Effector CD8-positive, alpha-beta T cell (primary cell): ENCODE measurements at places on chromosomes 12 and 14.

GRCh38 chr12:58883576-58884334 lies 36.5 kb downstream of the LRIG3 start:
- DNase-seq = no peak

- DNase-seq = no peak
Observed at GRCh38 chr12:48003226-48004052, 837 bp downstream of the COL2A1 start.

- no peak for DNase-seq
Observed at GRCh38 chr14:93090826-93091555, 24.7 kb downstream of the ITPK1 start.

DNA sequence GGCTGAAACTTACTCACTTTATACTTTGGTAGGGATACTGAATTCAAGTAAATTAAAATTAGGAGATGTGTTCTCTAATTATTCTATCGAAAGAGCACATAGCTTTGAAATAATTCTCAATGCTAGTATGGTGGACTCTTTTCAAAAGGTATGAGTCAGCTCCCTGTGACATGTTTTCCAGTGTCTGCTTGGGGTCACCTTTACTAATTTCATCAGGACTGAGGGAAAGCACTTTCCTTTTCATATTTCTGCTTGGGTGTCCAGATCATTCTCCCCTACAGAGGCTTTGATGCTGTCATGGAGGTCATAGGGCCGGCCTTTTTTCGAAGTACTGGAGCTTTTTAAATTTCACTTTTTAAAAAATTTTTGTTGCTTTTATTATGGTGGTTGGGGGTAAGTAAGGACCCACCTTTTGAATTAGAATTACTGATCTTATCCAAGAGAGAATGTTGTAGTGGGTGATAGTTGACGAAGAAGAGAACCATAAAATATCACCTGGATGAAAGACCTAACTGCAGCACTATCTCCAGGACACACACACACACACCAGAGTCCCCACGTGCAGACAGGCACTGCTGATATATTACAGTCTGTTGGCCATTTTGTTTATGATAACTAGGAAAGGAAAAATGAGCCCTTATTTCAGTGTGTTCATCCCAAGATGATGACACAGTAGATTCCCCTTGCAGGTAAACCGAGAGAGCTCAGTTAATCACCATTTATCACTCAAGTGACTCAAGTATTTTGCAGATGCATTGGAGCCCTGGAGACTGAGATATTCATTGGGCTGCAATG lies 558.6 kb downstream of the DIO2 start:
- DNase-seq = no peak

DNA sequence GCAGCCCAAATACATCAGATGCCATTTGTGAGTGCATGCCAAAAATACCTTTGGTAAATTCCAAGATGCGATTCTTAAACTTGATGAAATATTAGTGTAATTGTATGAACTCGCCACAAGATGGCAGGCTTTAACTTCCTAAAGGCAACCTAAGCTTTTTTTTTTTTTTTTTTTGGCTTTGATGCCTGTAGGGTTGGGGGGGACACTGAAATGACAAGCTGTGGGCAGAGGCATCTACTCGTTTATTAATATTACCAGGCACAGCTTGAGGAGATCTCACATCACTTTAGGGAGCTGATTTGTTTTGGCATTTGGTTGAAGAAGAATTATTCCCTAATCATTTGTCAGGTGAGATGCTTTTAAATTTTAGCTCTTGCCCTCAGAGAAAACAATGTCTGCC lies 126.7 kb upstream of the CCDC196 start:
- no peak for DNase-seq

- DNase-seq = no peak
Observed at GRCh38 chr12:20716985-20717384, 21.9 kb downstream of the SLCO1C1 start.

GRCh38 chr12:80056845-80057244 lies 42.5 kb upstream of the OTOGL start:
- DNase-seq = no peak

- DNase-seq = no peak
Observed at GRCh38 chr12:90055071-90055470, 346.4 kb upstream of the ATP2B1 start.
